Umbilical cord (tissue), 2 donors: ENCODE measurements at places on chromosomes 6 and 20.

DNA sequence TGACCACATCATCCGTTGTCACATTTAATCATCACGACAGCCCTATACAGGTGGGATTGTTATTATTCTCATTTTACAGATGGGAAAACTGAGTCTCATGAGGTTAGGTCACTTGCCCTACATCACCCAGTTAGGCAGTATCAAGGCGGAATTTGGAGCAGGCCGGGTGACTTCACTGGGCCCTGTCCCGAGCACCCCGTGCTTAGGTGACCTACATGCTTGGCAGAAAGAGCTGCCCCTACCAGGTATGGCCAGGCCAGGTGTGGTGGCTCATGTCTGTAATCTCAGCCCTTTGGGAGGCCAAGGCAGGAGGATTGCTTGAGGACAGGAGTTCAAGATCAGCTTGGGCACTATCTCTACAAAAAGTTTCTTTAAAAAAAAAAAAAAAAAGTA lies 44.0 kb downstream of the RIN2 start:
- DNase-seq = no peak

DNA sequence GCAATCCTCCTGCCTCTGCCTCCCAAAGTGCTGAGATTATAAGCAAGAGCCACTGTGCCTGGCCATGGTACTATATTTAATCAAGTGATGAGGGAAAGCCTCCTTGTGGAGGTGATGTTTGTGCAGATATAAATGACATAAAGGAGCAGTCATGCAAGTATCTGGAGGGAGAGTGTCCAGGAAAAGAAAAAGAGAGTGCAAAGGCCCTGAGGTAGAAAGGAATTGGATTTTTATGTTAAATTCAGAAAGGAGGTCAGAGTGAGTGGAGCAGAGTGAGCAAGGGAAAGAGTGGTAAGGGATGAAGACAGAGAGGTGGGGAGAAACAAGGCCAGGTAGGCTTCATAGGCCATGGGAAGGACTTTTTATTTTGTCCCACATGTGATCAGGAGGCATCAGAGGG lies 7.4 kb upstream of the FKBPL start:
- DNase-seq = no peak

GRCh38 chr6:2947445-2947844 lies 23.9 kb downstream of the SERPINB6 start:
- no peak for DNase-seq

GRCh38 chr6:83065511-83066192 lies at the start of gene UBE3D:
TSS of gene UBE3D (minus strand) at chr6:83065841. CDS start at chr6:83065718, 123 bp downstream.
- peak; percentile 88 for DNase-seq

DNA sequence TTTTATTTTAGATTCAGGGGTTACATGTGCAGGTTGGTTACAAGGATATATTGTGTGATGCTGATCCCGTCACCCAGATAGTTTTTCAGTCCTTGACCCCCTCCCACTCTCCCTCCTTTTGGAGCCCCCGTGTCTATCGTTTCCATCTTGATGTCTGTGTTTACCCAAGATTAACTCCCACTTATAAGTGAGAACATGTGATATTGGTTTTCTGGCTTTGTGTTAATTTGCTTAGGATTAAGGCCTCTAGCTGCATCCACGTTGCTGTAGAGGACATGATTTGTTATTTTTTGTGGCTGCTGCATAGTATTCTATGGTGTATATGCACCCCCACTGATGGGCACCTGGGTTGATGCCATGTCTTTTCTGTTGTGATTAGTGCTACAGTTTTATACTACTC lies 178.6 kb downstream of the PLCB1 start:
- DNase-seq = no peak

GRCh38 chr6:144559865-144560593 lies 274.9 kb downstream of the UTRN start:
- peak; percentile 59 for DNase-seq

GRCh38 chr6:27178407-27178730 lies 69.1 kb upstream of the PRSS16 start:
- DNase-seq = no peak

- no peak for DNase-seq
These were observed 47.2 kb downstream of the TOX2 start for GRCh38 chr20:43961541-43962471.

GRCh38 chr20:19749618-19750071 lies 8.4 kb upstream of the RIN2 start:
- DNase-seq = no peak

- DNase-seq = peak; percentile 47
These were observed 532 bp upstream of the NPBWR2 start for GRCh38 chr20:64107736-64108457.

- DNase-seq = no peak
These were observed 51.9 kb upstream of the SEC63 start for GRCh38 chr6:108009894-108010293.

DNA sequence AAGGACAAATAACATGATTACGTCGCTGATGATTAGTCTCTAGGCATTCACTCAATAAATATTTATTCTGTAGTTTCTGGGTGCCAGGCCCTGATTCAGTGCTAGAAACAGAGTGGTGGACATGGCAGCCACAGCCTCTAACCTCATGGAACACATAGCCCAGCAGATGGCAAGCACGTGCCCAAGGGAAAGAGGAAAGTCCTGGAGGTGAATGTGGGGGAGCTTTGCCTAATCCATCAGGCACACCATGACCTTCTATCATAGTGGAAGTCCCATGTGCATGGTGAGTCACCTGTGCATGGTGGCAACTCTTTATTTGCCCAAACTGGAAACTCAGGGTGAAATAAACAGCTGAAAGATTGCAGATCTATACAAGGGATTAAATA lies 143.0 kb upstream of the TNFAIP3 start:
- DNase-seq = no peak

DNA sequence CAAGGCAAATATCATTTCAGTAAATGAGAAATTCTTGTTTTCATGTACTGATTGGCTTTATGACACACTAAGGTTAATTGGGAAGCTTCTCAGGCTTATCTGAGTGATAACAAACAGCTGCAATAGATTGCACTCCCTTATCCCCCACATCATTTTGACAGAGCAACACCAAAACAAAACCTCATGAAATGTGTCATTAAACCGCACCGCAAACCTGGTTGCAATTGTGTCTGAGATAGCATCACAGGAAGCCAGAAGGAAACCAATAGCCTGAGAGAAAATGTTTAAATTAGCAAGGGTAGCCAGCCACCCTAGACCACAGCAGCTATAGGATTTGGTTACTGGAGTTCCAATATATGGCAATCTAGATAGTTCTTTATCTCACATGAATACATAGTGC lies 31.6 kb upstream of the LAMA4 start:
- DNase-seq = no peak

- no peak for DNase-seq
These were observed 57.9 kb downstream of the HLA-A start for GRCh38 chr6:30000156-30000791.

DNA sequence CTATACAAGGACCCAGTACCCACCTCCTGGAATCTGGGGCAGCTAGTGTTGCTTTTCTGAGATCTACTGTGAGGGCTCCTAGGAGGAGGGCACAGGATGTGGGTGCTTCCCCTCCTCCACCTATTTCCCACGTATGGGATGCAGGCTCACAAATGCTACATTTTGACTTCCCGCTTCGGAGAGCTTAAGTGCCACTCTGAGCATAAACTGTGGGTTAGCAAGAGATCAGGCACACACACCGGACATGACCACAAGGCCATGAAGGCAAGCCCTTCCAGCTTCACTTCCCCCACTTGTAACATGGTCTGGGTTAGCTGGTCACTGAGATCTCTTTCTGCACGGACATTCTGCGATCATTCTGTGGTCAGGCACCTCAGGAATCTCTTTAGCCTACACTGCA lies 15.7 kb upstream of the TGM3 start:
- no peak for DNase-seq

GRCh38 chr20:32583581-32584070 lies 1.5 kb downstream of the NOL4L start:
- DNase-seq = peak; percentile 65

DNA sequence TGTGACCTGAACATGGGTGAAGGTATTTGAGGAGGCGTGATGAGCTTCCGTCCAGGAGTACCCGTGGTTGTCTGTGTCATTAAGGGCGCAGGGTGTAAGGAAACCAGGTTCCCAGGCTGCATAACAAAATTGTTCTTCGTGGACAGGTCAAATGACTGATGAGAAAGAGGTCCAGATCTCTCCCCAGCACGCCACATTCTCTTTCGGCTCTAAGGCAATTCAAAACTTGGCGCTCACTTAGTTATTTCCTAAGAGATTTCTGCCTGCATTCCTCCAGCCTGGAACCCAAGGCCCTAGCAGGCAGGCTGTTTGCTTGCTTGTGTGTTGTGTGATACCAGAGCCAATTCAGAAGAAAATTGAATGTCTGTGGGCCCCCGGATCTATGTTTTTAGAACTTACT lies 139.9 kb downstream of the AGPAT4 start:
- no peak for DNase-seq

DNA sequence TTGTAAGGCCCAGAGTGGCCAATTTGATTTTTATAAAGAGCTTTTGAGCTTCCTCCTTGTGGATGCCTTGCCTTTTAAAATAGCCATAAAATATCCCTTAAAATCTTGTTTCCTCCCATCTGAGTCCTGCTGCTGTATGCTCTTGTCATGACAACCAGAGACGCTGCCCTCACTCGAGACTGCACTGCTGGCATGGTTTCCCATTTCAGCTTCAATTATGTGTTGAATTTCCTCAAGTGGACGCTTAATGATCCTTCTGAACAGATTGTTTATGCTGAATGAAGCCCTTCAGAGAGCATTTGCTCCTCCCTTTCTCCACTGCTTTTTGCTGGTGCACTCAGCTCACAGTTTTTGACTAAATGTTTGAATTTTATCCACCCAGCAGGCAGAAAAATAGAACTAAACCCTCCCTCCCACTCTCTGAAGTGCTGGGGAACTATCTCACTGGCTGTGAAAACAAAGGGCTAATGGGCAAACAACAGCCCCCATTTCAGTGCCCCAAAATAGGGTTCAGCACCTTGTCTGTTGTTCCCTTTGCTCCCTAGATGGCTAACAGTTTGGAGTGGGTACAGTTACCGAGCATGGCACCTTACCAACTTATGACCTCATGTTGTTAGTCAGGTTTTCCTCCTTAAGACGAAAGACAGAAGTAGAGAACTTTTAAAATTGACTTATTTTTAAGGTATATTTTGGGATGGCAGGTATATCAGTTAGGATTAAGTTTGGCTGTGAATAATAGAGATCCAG lies 45.5 kb upstream of the RNF8 start:
- DNase-seq = peak; percentile 57

- DNase-seq = no peak
These were observed 4.8 kb downstream of the TBPL1 start for GRCh38 chr6:133957780-133958242.

GRCh38 chr6:111927321-111927720 lies 54.1 kb upstream of the FYN start:
- DNase-seq = no peak

GRCh38 chr6:163888030-163888819 lies 473.7 kb downstream of the QKI start:
- no peak for DNase-seq

DNA sequence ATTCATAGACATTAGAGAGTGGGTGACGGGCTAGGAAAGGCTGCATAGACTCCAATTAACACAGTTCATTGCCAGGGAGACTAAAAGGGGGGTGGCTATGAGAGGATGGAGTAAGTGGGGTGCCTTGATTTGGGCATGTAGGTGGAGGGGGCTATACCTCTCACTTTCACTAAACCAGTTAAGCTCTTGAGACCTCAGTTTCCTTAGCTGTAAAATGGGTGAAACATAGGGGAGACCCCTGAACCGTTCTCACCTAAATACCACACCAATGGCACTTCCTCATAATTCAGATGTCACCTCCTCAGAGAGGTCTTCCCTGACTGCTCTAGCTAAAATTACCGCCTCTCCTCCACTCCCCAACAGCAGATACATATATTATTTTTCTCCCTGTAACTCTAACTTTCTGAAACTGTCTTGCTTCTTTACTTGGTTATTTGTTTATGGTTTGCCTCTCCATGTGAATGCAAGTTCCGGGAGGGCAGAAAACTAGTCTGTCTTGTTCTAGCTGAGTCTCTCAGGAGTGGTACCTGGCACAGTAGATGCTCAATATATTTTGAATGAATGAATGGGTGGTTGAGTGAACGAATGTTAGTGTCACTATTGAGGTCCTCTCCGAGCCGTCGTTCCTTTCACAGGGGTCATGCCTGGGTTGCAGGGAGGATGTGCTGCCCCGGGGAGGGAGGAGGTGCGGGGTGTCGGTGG lies 615 bp upstream of the EYA2 start:
- DNase-seq = peak; percentile 28

DNA sequence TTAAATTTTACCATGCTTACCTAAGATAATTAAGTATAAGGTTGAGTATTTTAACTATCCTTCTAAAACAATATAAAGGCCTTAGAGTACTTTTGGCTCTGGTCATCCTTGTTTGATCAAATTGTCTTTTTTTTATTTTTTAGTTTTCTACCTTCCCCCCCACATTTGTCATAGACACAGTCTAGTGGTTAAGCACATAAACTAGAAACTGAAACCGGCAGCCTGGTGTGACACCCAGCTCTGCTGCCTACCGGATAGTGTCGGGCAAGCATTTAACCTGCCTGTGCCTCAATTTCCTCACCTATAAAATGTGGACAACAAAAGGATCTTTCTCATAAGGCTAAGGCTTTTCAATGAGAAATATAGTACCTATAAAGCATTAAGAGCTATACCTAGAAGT lies 21.6 kb upstream of the TULP4 start:
- DNase-seq = no peak

DNA sequence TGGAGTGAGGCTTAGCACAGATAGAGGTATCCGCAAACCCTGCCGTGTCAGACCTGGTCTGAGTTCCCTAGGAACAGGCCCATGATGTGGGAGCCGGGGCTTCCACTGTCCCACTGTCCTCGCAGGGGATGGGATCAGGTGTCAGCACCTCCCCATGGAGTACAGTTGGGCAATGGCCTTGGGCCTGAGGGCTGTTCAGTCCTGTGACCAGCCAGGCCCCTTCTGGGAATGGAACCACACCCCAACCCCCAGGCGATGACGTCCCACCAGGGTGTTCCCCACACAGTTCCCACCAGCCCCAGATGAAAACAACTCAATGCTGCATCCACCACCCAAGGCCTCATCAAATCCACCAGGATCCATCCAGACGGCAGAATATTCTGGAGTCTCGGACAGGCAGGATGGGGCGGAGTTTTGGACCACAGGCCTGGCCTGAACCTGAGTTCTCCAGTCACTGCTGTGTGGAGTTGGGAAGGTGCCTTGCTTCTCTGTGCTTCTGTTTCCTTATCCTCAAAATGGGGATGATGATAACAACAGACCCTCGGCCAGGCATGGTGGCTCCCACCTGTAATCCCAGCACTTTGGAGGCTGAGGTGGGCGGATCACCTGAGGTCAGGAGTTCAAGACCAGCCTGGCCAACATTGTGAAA lies 62.2 kb downstream of the UBE2V1 start:
- DNase-seq = no peak
